ENCODE measurements at places on chromosomes 12 and 14.

DNA sequence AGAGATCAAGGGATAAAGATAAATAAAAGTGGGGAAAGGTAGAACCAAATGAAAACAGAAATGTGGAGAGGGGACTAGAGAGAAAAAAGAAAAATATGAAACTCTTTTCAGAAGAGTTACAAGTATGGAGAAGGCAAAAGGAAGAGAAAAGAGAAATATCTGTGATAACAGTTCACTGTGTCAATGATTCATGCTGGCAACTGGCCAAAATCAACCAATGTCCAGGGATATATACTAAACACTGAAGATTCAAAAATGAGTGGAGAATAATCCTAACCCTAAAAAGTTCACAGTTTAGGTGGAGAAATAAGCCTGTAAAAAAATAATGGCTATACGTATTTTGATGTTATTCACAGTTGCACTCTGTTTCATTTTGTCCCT lies 372.3 kb upstream of the KITLG start:
- no peak for DNase-seq

DNA sequence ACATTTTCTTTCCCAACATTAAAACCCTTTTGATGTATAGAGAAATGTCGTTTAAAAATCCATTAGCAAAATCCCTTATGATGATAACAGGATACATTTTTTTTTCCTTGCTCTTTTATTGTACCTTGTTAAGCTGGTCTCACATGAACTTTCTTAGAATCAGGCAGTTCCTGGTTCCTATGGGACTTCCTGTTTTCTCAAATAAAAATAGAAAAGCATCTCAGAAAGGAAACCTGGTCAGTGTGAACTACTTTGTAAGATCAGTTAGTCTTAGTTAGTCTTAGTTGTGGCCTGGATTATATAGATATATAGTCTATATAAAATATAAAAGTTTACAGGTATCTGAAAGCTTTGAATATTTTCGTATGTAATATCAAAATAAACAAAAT lies 40.3 kb downstream of the LEMD3 start:
- DNase-seq = no peak

DNA sequence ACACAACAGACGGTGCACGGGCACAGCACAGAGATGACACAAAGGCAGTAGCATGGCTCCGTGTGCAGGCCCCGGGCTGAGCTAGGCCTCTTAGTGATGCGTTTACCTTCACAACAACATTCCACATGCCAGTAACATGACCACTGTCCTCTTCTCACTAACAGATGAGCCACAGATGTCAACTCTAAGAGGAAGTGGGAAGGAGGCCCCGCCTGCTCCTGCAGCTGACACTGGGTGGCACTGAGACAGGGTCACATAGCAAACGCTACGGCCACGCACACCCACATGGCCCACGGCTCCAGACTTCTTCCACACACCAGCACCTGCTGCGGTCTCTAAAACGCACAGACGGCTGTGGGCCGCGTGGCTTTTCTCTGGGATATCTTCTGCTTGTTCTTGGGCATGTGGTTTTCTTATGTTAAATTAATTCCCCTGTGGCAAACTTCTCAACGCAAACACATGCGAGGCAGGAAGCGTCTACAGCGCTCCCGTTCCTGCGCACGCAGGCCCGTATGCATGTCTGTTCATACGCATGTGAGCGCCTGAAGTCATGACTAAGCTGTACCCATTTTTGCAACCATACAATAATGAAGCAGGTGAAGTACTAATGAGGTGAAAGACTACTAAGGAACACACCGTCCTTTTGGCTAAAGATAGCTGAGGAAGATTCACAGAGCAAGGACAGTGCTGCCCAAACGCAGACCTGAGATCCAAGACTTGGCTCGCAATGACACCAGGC lies 26.8 kb downstream of the AMN start:
- DNase-seq = no peak

- peak; percentile 99 for DNase-seq
Measured at GRCh38 chr14:93939304-93940229, 12.4 kb downstream of the FAM181A start.

GRCh38 chr12:130826151-130826801 lies 12.8 kb downstream of the STX2 start:
- DNase-seq = peak; percentile 96

DNA sequence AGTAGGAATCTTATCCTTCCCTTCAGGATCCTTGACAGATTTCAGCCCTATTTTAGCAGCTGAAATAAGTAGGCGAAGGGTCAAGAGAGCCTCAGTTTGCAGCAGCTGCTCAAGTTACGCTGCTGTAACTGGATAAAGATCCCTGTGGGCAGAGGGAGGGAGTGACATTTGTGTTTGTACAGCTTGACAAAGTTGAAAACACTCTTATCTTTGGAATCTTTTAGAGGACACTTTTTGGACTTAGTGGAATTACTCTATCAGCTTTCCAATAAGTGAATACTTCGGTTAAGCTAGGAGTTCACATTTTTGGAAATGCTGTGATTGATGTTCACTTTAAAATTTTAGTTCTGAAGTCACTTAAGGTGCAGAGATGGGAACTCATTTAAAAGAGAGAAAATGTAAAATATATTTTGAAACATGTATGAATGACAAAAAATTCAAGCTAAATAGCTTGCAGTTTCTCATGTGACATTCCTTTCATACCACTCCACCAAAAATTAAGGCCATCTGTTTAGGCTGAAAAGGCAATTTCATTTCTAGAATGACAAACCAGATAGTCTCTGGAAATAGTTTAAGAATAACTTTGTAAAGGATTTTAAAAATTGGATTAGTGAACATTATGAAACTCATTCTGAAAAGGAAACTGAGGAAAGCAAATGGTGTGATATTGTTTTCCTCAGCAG lies 55.2 kb downstream of the SLC38A4 start:
- no peak for DNase-seq

GRCh38 chr14:64760916-64761315 lies 56.7 kb downstream of the PLEKHG3 start:
- no peak for DNase-seq

- DNase-seq = no peak
Measured at GRCh38 chr12:93348575-93349435, 28.9 kb upstream of the NUDT4 start.

DNA sequence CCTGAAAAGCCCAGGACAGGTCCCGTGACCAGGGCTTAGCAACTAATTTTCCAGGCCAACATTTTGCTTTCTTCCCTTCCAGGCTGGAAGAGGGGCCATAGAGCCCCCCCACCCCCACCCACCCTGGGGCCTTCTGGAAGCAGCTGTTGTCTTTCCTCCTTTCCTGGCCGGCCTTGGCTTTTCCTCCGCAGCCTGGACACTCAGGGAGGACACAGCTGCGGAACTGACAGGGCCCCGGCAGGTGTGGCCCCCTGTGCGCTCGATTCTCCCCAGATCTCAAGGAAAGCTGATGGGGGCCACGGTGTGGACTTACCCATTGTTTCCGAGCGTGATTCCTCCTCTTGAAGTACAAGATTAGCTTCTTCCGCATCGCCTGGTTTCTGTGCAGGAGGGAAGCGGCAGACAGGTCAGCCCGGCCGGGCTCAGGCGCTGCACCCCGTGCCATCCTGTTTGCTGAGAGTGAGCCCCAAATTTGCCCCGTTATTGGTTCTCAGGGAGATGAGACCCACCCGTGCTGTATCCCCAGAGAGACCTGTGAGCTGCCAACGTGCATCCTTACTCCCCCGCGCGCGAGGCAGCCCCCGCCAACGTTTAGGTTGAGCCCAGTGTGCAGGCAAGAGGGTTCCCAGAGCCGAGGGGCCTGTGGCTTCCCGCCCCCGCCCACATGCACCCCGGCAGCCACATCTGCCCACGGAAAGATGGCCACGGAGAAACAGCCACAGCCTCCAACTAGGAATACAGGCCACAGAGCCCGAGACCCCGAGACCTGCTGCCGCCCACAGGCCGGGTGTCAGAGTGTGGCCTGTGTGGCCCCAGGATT lies 129.6 kb downstream of the NCOR2 start:
- no peak for DNase-seq

DNA sequence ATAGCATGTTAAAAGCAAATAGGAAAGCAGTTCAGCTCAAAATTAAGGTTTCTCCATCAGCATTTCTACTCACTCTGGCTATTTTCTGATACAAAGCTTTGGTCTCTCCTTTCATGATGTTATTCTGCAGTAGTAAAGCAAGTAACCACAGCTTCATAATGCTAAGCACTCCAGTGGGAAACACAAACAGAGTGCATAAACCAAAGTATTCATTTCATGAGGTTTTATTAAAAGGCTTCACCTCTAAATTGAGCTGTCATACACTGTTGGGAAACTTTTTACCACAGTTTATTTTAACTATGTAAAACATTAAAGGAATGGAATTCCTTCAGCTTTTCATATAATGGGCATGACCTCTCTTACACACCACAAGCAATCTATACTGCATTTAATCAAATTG lies 157.9 kb upstream of the LMO3 start:
- no peak for DNase-seq

GRCh38 chr12:59595565-59595882 lies 305 bp upstream of the SLC16A7 start:
- DNase-seq = no peak

GRCh38 chr12:92036771-92037453 lies 108.7 kb downstream of the BTG1 start:
- no peak for DNase-seq

- DNase-seq = no peak
Measured at GRCh38 chr14:70832561-70833305, 23.4 kb upstream of the MAP3K9 start.

GRCh38 chr12:4918950-4919660 lies 9.4 kb downstream of the KCNA1 start:
- no peak for DNase-seq

DNA sequence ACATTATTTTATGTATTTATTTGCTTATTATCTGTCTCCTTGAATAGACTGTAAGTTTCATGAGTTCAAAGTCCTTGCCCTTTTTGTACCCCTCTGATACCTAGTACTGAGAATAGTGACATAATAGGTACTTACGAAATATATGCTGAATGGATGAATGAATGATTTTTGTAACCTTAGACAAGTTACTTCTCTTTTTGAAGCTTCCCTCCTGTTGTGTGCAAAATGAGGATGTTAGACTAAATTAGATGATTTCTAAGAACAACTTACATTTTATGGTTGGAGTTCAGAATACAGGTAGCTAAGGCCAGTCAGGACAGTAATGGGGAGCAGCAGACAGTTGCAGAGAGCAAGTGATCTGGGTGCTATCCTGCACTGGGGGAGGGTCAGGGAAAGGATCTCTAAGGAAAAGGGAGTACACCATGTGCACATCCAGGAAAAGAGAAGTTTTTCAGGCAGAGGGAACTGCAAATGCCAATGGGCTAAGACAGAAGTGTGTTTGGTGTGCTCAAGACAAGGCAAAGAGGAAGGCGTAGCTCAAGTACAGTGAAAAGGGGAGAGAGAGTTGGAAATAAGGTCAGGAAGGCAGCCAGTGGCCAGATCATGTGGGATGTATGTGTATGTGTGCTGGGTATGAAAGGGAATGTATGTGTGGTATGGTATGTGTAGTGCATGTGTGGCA lies 59.4 kb upstream of the AMIGO2 start:
- DNase-seq = no peak

- DNase-seq = no peak
Measured at GRCh38 chr12:53102883-53103807, at the start of gene SOAT2. TSS of gene SOAT2 (plus strand) at chr12:53103486. CDS start at chr12:53103578, 92 bp downstream.

DNA sequence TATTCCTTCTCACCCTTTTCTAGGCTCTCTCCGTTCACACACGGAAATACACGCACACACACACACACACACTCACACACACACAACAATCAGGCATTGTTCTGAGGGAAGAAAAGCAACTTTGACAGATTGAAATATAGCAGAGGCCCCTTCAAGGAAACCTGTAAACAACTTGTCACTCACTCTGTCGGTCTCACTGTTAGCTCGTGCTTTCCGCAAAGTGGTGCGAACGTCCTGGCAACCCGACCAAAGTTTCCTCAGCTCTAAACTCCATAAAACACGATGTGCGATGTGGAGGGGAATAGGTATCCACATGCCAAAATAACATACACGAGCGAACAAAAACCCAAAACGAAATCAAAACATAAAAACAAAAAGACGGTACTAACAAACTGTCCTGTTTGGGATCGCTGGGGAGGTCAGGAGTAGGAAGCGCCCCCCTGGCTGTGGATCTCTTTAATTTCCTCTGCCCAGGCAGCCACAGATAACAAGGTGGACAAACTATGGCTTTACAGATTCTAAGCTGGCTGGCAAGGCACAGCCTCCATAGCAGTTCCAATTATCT lies 822 bp upstream of the SOX5 start:
- peak; percentile 45 for DNase-seq

DNA sequence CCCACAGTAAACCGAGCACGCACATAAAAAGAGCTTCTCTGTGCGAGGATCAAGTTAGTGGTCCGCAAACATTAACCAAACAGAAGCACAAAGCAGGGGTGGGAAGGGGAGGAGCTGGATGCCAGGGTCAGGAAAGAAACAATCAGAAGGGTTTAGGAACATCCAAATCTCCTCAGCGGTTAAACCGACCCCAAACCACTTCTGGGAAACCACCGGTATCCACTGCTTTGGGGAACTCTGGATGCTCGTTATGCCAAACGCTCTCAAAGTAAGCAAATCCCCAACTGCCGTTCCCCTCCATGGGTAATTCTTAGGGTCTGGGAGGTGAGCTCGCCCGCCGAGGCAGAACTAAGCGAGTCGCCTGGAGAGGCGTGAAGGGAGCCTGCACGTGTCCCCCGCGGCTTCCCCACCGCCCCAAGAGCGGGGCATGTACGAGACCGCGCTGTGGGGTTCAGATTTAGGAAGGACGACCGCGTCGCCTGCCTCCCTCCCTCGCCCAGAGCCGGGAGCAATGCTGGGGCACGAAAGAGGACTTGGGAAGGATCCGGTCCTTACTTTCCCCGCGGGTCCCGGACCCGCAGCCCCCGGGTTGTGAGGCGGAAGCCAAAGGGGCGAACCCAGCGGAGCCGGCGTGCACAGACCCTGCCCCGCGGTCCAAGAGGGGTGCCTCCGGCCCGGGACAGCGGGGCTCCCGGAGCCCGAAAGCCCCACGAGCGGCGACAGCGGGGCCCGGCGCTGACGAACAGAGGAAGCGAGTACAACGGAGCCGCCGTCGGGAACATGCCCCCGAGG lies 711 bp downstream of the SBNO1 start:
- no peak for DNase-seq

GRCh38 chr12:61161961-61162360 lies 1098.2 kb upstream of the USP15 start:
- DNase-seq = no peak

GRCh38 chr14:63301891-63302534 lies 16.7 kb downstream of the GPHB5 start:
- no peak for DNase-seq

GRCh38 chr14:33833706-33834465 lies 117.0 kb downstream of the EGLN3 start:
- no peak for DNase-seq

- DNase-seq = no peak
Measured at GRCh38 chr14:49908433-49908782, 15.5 kb downstream of the ARF6 start.

GRCh38 chr12:42213954-42214426 lies 24.1 kb downstream of the YAF2 start:
- no peak for DNase-seq

DNA sequence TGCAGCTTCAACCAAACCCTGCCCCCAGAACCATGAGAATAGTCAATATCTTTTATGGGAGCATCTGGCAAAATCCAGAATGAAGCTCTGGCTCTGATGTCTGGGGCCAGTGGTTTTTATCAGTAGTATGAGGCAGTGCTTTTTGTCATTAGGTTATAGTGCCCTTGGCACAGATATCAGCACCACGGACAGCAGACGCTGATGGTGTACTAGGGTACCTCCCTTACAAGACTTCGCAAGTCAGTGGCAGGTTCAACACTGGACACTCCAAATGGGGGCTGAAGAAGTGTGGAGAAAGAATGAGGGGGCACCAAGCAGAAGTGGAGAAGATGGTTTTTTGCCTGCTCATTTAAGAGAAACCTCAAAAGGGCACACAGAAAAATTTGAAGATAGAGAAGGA lies 68.2 kb upstream of the E2F7 start:
- DNase-seq = no peak

- no peak for DNase-seq
Measured at GRCh38 chr12:93336291-93336741, 41.4 kb upstream of the NUDT4 start.
